ENCODE measurements at places on chromosomes 11 and 22. TPM values are rescaled to one million over a fixed set of nuclear protein-coding genes. Genes with fewer than 3 reads are reported as not detected.

DNA sequence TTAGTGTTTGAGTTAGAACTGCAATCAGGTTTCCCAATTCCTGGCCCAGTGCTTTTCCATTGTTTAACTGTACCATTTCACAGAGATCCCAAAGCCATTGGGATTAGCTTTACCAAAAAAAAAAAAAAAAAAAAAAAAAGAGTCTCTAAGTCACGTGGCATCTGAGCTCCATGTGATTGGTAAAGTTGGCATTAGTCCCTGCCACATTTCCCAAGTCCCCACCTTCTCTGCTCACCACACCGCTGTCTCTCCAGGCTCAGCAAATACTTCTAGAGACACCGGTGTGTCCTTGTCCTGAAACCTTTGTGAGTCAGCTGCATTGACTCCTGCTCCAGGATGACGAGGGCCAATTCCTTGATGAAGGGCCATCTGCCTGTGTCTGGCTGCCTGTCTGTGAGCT lies 305.3 kb downstream of the KIRREL3 start:
- H3K4me1 ChIP-seq = no peaks in the 10 kb centered on the region
- no peak overlapping the region for H3K4me3 ChIP-seq
- H3K27me3 ChIP-seq = no peaks in the 10 kb centered on the region
- H3K27ac ChIP-seq = no peak overlapping the region

- no peak overlapping the region for H3K4me3 ChIP-seq
- DNase-seq = no peak
- H3K27ac ChIP-seq = no peak overlapping the region
Observed at GRCh38 chr11:109350091-109350490, 71.9 kb upstream of the C11orf87 start.

POU2F3 gene
- not detected for total RNA-seq

GRCh38 chr11:106061954-106062949 lies 14.9 kb downstream of the KBTBD3 start:
- no peaks in the 10 kb centered on the region for H3K36me3 ChIP-seq
- DNase-seq = no peak
- no peaks in the 10 kb centered on the region for H3K4me1 ChIP-seq
- H3K27me3 ChIP-seq = no peaks in the 10 kb centered on the region

DNA sequence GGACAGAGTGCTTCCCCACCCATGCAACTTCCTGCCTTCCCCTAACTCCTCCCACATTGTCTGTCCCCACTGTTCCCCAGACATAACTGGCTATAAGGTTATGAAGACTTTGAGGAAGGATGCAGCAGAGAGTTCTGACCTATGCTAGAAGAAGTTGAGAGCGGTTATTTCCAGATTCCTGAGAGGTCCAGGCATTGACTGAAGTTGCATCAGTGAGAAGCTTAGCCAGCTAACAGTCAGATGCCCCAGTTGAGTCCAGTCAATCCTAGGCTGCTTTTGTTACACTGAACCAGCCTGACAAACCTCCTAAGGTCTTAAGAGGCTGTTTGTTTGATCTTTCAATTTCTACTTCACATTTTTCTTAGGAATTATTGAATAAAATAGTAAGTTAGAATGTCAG lies 937.9 kb upstream of the CCDC90B start:
- no peaks in the 10 kb centered on the region for H3K27me3 ChIP-seq
- H3K4me3 ChIP-seq = no peak overlapping the region
- no peaks in the 10 kb centered on the region for H3K36me3 ChIP-seq

DNA sequence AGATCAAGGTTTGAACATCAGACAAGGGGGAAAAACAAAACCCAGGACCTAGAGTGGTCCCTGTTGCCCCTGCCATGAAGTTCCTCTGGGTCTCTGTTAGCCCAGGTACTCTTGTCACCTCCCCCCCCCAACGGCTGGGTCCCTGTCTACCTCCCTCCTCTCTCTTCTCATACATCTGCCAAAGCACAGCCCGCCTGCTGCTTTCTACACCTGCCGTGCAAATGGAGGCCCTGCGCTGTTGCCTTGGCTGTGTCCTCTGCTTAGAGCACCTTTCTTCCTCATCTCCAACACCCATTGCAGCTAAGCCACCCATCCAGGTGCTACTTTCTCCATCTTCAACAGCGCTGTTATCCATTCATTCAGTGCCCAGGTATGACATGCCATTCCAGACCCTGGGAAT lies 99.2 kb downstream of the TP53I11 start:
- DNase-seq = no peak
- peak overlapping the region; percentile 33 for H3K27ac ChIP-seq
- no peaks in the 10 kb centered on the region for H3K4me1 ChIP-seq
- H3K27me3 ChIP-seq = no peaks in the 10 kb centered on the region
- no peaks in the 10 kb centered on the region for H3K36me3 ChIP-seq

- DNase-seq = no peak
- H3K4me1 ChIP-seq = peaks cover 10% of the 10 kb centered on the region
- H3K27me3 ChIP-seq = no peaks in the 10 kb centered on the region
- no peak overlapping the region for H3K27ac ChIP-seq
Observed at GRCh38 chr11:2728663-2729332, 29.0 kb upstream of the KCNQ1OT1 start.

- H3K27ac ChIP-seq = no peak overlapping the region
- no peaks in the 10 kb centered on the region for H3K36me3 ChIP-seq
- no peaks in the 10 kb centered on the region for H3K27me3 ChIP-seq
- no peaks in the 10 kb centered on the region for H3K4me1 ChIP-seq
- no peak overlapping the region for H3K4me3 ChIP-seq
- no peak for DNase-seq
Observed at GRCh38 chr22:46783721-46784120, 21.3 kb downstream of the TBC1D22A start.

GRCh38 chr22:49052023-49052538 lies 775.6 kb downstream of the BRD1 start:
- no peaks in the 10 kb centered on the region for H3K27me3 ChIP-seq
- no peak for DNase-seq
- no peaks in the 10 kb centered on the region for H3K4me1 ChIP-seq

DNA sequence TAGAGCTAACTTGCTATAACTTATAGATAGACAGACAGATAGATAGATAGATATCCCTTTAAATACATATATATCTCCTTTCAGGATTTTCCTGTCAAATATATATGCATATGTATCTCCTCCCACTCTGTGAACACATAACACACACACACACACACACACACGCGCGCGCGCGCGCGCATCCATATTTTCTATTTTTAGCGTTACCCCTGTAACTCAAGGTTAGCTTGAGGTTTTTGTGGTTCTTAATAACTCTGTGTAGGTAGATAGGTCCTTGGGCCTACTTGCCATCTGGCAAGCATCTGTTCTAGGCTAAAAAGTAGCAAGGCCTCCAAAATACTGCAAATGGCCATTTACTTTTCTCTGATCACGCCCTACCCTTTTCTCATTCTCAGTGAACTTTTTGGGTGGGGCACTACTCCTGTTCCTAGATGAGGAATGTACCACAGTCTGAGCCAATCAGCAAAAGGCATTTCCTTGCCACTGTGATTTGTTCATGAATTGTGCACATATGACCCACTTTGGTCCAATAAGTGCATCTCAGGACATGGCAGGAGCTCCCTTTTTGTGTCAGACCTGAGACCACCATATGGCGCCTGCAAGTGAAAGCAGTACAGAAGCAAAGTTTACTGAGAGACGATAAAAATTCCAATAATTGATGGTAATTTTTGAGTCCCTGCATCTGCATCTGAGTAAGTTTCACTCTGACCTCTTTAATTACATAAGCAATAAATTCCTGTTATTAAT lies 740.5 kb upstream of the API5 start:
- H3K27ac ChIP-seq = no peak overlapping the region
- no peaks in the 10 kb centered on the region for H3K36me3 ChIP-seq
- no peaks in the 10 kb centered on the region for H3K4me1 ChIP-seq
- H3K4me3 ChIP-seq = no peak overlapping the region
- no peak for DNase-seq

PLEKHA7 gene
- 24.6 TPM for total RNA-seq

DNA sequence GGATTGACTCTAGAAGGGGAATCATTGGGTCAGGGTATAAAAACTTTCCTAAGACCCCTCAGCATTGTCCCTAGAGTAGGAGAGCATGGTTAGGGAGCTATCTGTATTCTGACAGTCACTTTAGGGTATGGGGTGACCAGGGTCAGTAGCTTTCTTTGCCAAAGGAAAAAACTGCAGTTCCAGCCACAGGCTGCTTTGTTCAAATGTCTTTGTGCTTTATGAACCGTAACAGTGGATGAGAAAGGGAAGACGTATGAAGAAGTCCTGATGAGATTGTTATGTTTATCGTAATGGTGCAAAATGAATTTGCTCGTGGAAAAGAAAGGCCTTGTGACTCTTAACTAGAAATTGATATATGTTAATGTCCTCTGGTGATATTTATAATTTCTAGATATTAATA lies 30.0 kb downstream of the CYB5R2 start:
- no peak overlapping the region for H3K4me3 ChIP-seq
- no peak overlapping the region for H3K27ac ChIP-seq
- H3K36me3 ChIP-seq = peaks cover 32% of the 10 kb centered on the region
- H3K27me3 ChIP-seq = no peaks in the 10 kb centered on the region
- DNase-seq = no peak

DNA sequence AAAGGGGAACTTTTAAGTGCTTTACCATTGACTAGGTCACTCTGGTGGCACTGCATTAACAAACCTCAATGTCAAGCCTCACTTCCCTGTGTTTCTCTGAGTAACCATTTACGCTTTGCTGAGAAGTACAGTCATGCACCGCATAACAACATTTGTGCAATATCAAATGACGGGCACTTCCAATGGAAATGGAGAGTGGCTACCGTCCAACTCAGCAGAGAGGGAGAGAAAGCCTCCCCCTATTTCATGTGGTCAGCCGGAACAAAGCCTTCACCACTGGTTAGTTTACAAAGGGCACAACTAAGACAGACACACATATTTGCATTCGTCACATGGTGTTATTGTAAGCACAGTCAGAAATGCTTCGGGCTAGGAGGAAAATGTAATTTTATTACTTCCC lies 117.3 kb downstream of the RASSF10 start:
- no peaks in the 10 kb centered on the region for H3K36me3 ChIP-seq
- no peak overlapping the region for H3K4me3 ChIP-seq
- no peak overlapping the region for H3K27ac ChIP-seq
- H3K4me1 ChIP-seq = no peaks in the 10 kb centered on the region
- H3K27me3 ChIP-seq = no peaks in the 10 kb centered on the region

LMNTD2 gene
- total RNA-seq = 0.33 TPM

DNA sequence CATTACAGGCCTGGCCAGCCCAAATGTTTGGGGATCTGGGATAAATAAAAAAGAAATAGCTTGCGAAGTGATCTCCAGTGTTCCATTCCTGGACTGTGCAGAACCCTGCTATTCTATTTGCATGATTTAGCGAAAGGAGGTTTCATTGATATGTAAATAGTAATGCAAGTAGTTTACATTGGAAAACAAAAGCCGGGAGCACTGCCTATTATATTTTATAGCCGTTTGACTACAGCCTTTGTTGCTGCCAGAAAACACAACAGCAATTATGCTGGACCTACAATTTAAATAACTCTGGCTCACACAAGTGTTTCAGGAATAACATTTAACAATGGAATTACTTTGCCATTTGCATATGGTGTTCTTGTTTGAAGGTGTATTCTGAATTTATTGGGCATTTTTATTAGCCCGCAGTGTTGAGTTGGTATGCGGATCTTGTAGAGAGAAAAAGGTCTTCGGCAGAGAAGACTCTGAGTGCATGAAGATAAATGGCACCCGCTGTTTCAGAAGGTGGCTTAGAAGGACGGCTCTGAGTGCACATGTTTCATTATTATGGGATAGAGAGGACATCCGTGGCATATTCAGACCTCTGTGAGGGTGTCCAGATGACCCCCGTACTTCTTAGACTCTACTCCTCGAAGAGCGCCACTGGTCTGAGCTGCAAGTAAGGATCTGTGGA lies 315.0 kb downstream of the BRD1 start:
- no peak overlapping the region for H3K4me3 ChIP-seq
- H3K27ac ChIP-seq = no peak overlapping the region
- H3K36me3 ChIP-seq = no peaks in the 10 kb centered on the region
- H3K4me1 ChIP-seq = peaks cover 10% of the 10 kb centered on the region

DNA sequence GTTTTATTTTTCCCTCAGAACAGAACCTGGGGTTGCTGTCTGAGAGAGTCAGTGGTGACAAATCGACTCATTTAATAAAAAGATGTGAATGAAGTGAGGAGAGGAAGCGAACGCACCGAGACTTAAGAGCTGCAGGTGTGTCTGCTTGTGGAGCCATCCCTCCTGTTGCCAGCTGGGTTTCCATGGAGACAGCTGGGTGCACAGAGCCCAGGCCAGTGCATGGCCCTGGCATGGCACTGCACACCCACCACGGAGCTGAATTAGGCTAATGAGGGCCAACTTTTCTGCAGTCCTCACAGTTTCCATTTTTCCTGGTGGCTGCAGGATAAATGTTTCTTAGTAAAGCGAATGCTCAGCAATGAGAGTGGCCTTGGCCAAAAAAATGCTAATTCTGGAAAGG lies 750.2 kb downstream of the OPCML start:
- no peaks in the 10 kb centered on the region for H3K4me1 ChIP-seq
- no peak for DNase-seq
- no peak overlapping the region for H3K27ac ChIP-seq
- H3K4me3 ChIP-seq = no peak overlapping the region
- no peaks in the 10 kb centered on the region for H3K36me3 ChIP-seq

NTM gene
- 19.1 TPM for total RNA-seq

GRCh38 chr11:15307619-15308024 lies 192.9 kb downstream of the INSC start:
- no peaks in the 10 kb centered on the region for H3K27me3 ChIP-seq
- H3K4me1 ChIP-seq = no peaks in the 10 kb centered on the region
- no peak overlapping the region for H3K27ac ChIP-seq
- H3K4me3 ChIP-seq = no peak overlapping the region
- DNase-seq = no peak

P2RY2 gene
- 14.7 TPM for total RNA-seq

- no peaks in the 10 kb centered on the region for H3K27me3 ChIP-seq
- no peaks in the 10 kb centered on the region for H3K4me1 ChIP-seq
- no peak for DNase-seq
- no peak overlapping the region for H3K4me3 ChIP-seq
- no peak overlapping the region for H3K27ac ChIP-seq
- H3K36me3 ChIP-seq = peaks cover 3% of the 10 kb centered on the region
Observed at GRCh38 chr11:88301488-88302140, 35.9 kb downstream of the CTSC start.

OR51I1 gene
- total RNA-seq = not detected

- no peak for DNase-seq
- peak overlapping the region; percentile 79 for H3K27ac ChIP-seq
- no peaks in the 10 kb centered on the region for H3K36me3 ChIP-seq
- peaks cover 100% of the 10 kb centered on the region for H3K4me1 ChIP-seq
- no peaks in the 10 kb centered on the region for H3K27me3 ChIP-seq
Observed at GRCh38 chr11:67273260-67273990, 7.2 kb downstream of the GRK2 start.

Measured in right atrium auricular region (tissue), 2 donors.